Neural progenitor cell (in vitro differentiated cells): ENCODE measurements at places on chromosomes 6 and 20.

DNA sequence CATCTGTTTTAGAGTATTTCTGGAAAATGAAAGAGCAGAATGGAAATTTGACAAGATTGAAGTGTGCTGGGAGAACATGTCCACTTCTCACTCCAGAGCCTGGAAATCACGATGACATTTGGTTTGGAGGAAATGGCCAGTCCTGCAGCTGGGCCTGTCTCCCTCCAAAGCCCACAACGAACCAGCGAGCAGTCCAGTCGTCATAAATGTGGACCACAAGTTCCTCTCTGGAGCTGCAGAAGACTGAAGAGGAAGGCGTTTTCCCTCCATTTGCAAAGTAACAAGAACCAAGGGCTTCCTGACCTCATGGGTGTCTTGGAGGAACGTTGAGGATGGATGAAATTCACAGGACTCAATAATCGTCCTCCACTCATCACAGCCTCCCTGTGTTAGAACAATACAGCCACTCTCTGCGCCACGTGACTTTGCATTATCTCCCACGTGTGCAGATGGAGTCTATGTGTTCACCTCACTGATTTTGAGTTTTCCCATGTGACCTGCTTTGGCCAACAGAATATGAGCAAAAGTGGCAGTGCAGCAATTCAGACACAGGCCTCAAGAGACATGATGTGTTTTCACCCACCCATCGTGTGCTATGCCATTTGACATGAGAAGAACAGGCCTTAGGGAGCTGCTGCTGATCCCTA lies 9.1 kb upstream of the SPATS1 start:
- DNase-seq: no peak

DNA sequence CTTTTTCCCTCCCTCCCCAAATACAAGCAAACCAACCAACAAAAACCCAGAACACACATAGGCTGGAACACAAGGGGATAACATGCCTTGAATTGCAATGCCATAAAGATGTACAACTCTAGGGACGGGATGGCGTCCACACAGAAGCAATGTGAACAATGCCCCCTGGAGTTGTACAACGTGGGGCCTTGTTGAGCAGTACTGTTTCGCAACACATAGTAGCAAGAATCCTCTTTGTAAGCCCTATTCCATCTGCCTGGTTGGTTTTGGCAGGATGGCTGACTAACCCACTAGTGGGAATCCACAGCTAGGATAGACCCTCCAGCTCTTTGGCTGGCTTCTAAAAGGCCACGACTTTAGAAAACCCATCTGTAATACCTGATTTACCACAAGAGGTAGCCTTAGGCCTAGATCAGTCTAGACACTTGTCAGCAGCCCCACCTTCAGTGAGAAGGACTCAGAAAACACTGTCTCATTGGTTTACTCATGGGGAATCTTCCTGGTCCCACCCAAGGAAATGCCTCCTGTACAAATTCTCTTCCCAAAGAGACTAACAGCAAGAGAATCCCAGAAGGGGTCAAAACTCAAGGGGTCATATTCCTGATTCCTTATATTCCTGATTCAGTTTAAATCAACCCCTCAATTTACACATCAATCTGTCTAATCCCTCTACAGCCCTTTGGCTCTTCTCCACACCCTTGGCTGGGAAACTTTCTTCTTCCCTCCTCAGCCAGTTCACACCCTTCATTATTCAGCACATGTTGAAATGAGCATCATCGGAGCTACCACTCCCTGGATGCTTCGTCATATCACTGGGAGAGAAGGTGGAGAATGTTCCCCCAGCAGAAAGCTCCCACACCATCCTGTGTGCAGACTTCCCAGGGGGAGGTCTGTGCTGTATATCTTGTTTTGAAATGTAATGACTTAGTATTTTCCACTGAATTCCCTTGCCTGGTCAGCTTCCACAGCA lies 622.4 kb upstream of the FLRT3 start:
- no peak for DNase-seq

DNA sequence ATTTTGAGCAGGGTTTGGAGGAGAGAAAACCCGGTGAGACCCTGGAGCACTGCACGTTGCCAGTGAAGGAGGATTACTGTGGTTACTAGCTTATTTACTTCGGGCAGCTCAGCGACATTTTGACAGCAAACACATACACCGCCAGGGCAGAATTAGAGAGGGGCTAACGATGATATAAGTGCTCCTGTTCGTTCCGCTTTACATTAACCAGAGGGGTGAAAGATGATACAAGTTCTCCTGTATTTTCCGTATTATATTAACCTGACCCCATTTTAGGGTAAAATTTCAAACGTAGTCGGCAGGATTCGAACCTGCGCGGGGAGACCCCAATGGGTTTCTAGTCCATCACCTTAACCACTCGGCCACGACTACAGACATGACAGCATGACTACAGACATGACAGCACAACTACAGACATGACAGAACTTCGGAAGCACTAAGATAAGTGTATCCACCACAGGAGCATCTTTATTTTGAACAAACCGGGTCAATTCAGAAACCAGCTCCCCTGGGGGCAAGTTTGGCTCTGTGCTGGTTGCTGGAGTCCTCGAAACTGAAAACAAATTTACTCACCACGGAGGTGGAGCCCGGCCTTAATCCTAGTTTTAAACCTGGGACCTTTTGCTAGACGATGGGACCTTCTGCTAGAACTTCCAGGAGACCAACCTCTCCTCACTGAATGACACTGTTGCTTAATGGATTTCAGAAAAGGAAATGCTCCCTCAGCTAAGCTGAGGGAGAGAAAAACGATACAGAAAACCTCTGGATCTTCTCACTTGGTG lies 80.4 kb upstream of the ZNF184 start:
- DNase-seq: peak; percentile 68

DNA sequence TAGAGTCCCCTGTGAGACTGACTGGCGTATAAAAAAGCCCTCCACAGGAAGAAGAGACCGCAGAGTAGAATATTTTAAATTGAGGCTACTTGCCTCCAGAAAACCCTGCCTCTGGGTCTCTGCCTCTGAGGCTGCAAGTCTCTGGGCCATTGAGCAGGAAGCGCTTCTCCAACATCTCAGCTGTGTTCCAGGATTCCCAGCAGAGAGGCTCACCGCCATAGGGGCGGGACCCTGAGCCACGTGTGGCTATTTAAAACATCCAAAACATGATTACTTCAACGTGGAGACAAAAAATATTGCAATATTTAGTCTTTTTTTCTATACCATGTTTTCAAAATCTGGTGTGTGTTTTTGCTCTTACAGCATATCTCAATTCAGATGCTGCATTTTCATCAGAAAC lies 59.4 kb downstream of the GNAS-AS1 start:
- no peak for DNase-seq

- DNase-seq: peak; percentile 73
Observed at GRCh38 chr6:7727086-7727945, 1.4 kb downstream of the BMP6 start.

GRCh38 chr6:4180652-4181255 lies 45.4 kb upstream of the ECI2 start:
- peak; percentile 12 for DNase-seq

GRCh38 chr20:32315891-32316290 lies 38.4 kb downstream of the KIF3B start:
- DNase-seq: no peak

GRCh38 chr20:40499391-40499790 lies 189.6 kb downstream of the MAFB start:
- DNase-seq: no peak

GRCh38 chr6:42017021-42017643 lies 33.2 kb upstream of the TAF8 start:
- no peak for DNase-seq

GRCh38 chr20:25257756-25258475 lies 10.0 kb downstream of the PYGB start:
- DNase-seq: no peak

DNA sequence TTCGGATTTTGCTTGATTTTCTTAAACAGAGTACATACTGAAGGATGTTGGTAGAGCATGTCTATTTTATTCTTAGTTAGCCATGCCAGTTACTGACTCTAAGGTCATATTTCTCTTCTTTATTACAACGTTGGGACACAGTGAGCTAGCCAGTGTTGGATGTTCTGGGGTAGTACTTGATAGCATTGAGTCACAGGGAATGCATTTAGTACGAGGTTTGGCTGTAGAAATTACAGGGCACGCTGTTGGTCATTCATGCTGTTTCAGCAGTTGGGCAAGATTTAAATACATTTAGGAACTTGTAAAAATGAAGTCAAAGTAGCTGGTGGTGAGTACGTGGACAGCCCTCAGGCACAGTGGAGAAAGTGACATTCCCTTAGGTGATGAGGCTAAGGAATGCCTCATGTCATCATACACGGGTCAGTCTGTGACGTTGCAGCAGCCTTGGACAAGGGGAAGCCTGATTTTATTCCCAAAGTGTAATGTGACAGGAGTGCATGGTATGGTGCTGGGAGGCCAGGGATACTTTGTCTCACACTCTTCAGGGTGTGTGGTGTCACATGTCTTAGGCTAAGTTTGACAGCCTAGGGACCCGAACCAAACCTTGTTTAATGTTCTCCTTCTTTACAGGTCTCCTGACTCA lies 57.7 kb upstream of the SLC22A1 start:
- DNase-seq: no peak

DNA sequence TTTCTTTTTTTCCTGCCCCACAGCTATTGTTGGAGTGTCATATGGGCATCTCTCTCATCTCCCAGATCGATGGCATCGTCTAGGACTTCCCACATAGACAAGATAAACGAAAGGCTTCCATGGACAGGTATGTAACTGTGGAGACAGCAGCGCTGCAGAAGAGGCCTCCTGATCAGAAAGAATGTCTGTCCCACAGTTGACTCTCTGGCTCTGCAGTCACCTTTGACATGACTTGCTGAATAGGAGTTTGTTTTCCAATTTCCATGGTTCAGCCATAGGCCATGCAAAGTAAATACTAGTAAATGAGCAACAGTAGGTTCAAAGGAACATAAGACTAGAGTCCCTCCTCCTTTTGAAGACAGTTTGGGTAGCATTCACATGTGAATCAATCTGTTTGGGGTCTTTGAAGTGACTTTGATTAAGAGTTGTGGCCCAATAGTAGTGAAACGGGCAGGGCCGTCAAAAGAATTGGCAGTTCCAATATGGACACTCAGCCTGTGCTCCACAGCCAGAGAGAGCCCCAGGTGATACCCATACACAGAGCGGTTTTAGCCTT lies 134.7 kb upstream of the IFNGR1 start:
- DNase-seq: no peak

- no peak for DNase-seq
Observed at GRCh38 chr6:148195511-148195910, 147.1 kb upstream of the SASH1 start.

GRCh38 chr6:114063956-114064355 lies 93.0 kb upstream of the HDAC2 start:
- no peak for DNase-seq

GRCh38 chr6:19121521-19121920 lies 715.6 kb upstream of the ID4 start:
- DNase-seq: no peak

DNA sequence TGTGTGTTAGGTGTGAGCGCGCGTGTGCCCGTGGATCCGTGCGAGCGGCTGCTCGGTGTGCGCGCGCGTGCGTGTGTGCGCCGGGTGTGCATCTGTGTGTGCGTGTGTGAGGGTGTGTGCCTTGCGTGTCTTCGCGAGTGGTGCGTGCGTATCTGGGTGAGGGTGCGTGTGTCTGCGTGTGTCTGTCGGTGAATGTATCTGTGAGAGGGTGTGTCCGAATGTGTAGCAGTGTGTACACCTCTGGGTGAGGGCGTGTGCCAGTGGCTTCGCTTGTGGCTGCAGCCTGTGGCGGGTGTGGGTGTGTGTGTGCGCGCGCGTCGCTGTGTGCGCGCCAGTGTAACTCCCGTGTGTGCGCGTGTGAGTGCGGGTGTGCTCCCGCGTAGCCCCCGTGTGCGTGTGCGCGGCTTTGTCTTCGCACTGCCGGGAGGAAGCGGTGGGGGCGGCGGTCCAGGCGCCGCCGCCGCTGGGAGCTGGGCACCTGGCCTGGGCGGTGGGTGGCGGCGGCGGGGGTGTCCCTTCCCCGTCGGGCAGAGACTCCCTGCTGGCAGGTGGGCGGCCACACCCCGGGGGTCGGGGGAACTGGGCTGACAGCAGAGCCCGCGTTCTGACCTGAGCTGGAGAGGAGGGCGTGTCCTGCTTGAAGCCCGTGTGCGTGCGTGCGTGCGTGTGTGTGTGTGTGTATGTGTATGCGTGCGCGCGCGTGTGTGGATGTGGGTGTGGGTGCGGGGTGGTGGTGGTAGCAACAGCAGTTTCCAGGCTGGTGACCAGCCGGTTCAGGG lies 61.3 kb upstream of the EPB41L1 start:
- peak; percentile 41 for DNase-seq

DNA sequence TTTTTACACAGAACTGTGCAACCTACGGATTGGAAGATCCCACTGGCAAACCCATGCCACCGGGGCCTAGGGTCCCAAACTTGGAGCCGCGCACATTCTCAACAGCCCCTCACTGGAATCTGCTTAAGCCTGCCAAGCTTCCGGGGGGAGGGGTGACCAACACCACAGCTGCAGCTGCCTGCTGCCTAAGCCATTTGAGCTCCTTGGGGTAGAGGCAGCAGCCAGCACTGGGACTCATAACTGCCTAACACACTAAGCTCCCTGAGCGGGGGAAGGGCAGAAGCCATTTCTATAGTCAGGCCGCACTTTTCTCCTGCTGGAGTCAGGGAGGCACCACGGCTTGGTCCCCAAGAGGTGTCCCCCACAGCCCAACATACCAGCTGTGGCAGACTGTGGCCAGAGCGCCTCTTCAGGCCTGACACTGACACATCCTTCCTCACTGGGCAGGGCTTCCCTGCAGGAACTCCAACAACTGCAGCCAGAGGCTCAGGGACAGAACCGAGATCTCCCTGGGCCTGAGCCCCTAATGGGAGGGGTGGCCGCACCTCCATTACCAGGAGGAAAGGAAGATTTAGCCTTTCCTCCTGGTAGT lies 270.3 kb upstream of the ECI2 start:
- peak; percentile 71 for DNase-seq

- no peak for DNase-seq
Observed at GRCh38 chr6:2038092-2038491, 207.3 kb downstream of the GMDS start.

- no peak for DNase-seq
Observed at GRCh38 chr6:90121982-90122381, 174.7 kb downstream of the BACH2 start.

DNA sequence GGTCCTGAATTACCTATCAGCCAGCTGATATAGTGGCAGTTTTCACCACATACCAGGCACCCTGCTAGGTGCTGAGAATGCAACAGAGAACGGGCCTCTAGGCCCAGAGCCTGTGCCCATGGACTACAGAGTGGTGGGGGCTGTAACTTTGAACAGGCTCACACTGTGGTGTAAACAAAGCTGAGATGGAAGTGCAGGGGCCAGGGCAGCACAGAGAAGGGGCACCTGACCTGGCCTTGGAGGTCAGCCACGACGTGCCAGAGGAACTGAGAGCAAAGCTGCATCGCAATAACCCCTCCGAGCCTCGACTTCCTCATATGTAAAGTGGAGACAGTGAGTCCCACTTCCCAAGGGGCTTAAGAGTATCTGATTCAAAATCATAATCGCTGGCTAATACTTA lies 105.8 kb downstream of the MAFB start:
- no peak for DNase-seq

GRCh38 chr20:53738039-53738944 lies 144.7 kb upstream of the ZNF217 start:
- DNase-seq: peak; percentile 81
